ENCODE measurements at places on chromosomes 6 and 20. TPM values are rescaled to one million over a fixed set of nuclear protein-coding genes. Genes with fewer than 3 reads are reported as not detected.

FOXS1 gene
- 0.96 TPM for polyA plus RNA-seq

ERVFRD-1 gene
- polyA plus RNA-seq = 1.3 TPM

SMIM8 gene
- 12.0 TPM for polyA plus RNA-seq

AGER gene
- 14.9 TPM for polyA plus RNA-seq

TPMT gene
- polyA plus RNA-seq = 20.7 TPM

SLC22A2 gene
- polyA plus RNA-seq = 0.04 TPM

WFDC12 gene
- not detected for polyA plus RNA-seq

XKR7 gene
- polyA plus RNA-seq = 0.81 TPM

NMBR gene
- 0.09 TPM for polyA plus RNA-seq

GPR6 gene
- polyA plus RNA-seq = not detected

RUNX2 gene
- polyA plus RNA-seq = 2.6 TPM

PDYN gene
- 0.10 TPM for polyA plus RNA-seq

PSMB9 gene
- 21.7 TPM for polyA plus RNA-seq

HCRTR2 gene
- 0.10 TPM for polyA plus RNA-seq

DDO gene
- polyA plus RNA-seq = 5.2 TPM

CPNE5 gene
- polyA plus RNA-seq = 3.9 TPM

ZNF334 gene
- polyA plus RNA-seq = 29.6 TPM

ETV7 gene
- 9.3 TPM for polyA plus RNA-seq

FAM217A gene
- polyA plus RNA-seq = 0.69 TPM

SOBP gene
- 4.6 TPM for polyA plus RNA-seq

LAMA2 gene
- polyA plus RNA-seq = 5.4 TPM

LY6G6C gene
- 0.25 TPM for polyA plus RNA-seq

NHLRC1 gene
- polyA plus RNA-seq = 2.6 TPM

KHDRBS2 gene
- 7.0 TPM for polyA plus RNA-seq

POPDC3 gene
- 1.0 TPM for polyA plus RNA-seq

STAU1 gene
- 110 TPM for polyA plus RNA-seq

TAP1 gene
- 18.7 TPM for polyA plus RNA-seq

OXT gene
- polyA plus RNA-seq = 5.2 TPM

PET117 gene
- polyA plus RNA-seq = 22.6 TPM

SLC26A8 gene
- 0.24 TPM for polyA plus RNA-seq

CLVS2 gene
- 0.70 TPM for polyA plus RNA-seq

MTHFD1L gene
- 11.7 TPM for polyA plus RNA-seq

CYP24A1 gene
- polyA plus RNA-seq = not detected

INSM1 gene
- 8.2 TPM for polyA plus RNA-seq

CDH22 gene
- polyA plus RNA-seq = 0.37 TPM

ZNF311 gene
- 3.2 TPM for polyA plus RNA-seq

ARFGEF3 gene
- polyA plus RNA-seq = 7.3 TPM

GLP1R gene
- polyA plus RNA-seq = 0.84 TPM

HSPA1B gene
- polyA plus RNA-seq = 241 TPM

PEX3 gene
- 20.2 TPM for polyA plus RNA-seq

WFDC8 gene
- polyA plus RNA-seq = not detected

FNDC11 gene
- polyA plus RNA-seq = 0.34 TPM

KCNK16 gene
- 8.1 TPM for polyA plus RNA-seq
